B cell (primary cell): ENCODE measurements at places on chromosomes 11 and 22. TPM values are rescaled to one million over a fixed set of nuclear protein-coding genes. Genes with fewer than 3 reads are reported as not detected.

DNA sequence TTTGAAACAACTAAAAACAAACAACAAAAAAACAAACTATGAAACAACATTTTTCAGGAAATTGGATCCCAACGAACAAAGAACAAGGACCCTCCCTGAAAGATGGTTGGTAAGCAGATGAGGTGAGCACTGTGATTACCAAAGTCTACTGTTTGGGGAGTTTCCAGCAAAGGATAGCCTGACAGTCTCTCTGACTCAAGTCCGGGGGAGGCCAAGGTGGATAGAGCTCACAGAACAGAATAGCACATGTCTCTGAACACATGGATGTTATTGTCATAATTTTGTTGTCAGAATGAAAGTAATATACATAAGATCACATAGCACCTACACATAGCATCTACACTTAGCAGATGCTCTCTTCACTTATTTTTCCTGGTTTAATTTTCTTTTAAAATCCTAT lies 501.3 kb upstream of the TENM4 start:
- no peak for DNase-seq

DNA sequence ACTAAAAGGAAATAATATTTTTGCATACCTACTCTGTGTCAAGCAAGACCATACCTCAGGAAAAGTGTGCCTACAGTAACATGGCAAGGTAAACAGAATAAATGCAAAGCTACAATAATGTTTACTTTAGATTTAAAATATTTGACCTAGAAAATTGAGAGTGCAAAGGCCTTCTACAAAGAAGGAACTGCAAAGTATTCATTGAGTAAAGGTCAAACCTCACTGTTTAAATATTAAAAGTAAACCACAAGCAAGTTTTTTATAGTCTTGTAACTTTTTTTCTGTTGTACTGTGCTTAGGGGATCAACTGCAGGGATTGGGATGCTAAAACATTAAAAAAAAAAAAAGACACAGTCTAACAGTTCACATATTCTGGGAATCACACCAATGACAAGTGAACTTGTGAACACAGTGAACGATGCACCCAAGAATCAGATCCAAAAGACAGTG lies 48.8 kb downstream of the CWF19L2 start:
- DNase-seq: no peak

GRCh38 chr11:126452241-126453101 lies 97.0 kb downstream of the ST3GAL4 start:
- no peak for DNase-seq

- DNase-seq: no peak
These were observed 9.2 kb downstream of the CLCF1 start for GRCh38 chr11:67364169-67364568.

DNA sequence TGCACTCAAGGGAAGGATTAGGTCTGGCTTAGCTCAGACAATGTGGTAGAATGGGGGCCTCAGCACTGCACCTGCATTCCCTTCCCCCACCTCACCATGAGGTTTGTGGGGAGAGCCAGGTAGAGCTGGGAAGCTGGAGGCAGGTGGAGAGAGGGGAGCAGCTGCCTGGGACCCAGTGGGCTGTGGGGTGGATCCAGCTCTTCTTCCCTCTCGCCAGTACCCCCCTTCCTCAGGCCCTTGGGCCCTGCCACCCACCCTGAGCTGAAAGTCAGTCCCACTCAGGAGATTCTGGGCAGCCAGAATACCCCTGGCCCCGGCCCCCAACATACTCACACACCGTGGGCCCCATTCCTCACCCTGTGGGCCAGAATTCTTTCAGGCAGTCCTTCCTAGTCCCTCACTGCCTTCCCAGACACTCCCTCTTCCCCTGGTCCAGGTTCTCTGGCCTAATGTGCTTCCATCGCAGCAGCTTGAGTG lies 3.1 kb upstream of the POLD4 start:
- no peak for DNase-seq

DNA sequence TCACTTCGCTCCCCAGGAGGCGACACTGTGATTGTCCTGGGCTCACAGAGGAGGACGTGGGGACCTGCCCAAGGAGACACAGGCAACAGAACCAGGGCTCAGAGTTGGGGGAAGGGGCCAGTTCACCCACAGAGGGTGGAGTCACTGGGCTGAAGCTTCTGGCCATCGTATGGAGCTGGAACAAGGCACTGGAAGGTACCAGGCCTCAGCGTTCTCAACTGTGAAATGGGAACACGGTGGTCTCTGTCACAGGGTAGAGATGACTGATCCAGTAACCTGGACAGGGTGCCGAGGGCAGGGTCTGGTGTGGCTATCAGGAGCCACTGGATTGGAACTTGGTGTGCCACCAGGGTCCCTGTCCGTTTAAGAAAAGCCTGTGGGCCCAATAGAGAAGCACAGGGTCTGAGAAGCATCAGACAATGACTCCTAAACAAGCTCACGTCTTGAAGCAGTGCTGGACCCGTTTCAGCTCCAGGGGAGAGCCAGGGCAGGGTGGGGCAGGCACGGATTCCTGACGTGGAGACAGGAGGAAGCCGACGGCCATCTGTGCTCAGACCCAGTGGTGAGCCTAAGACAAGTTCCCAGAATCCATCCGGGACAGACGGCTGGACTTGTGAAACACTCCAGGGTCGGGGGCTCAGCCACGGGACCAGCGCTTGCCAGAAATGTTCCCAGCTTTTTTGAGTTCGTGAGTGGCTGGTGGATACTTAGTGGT lies 25.0 kb upstream of the KCNQ1OT1 start:
- no peak for DNase-seq

DNA sequence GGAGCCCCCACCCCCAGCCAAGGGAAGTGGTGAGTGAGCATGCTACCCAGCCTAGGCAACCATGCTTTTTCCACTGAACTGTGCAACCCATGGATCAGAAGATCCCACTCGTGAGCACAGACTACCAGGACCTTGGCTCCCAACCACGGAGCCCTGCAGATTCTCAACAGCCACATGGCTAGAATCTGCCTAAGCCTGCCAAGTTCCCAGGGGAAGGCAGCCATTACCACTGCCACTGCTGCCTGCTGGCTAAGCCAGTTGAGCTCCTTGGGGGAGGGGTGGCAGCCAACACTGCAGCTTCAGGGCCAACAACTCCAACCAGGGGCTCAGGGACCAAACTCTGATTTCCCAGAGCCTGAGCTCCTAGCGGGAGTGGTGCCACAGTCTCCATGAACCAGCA lies 195.8 kb downstream of the DLG2 start:
- no peak for DNase-seq

GRCh38 chr22:36758792-36759271 lies 17.1 kb downstream of the IFT27 start:
- no peak for DNase-seq

GRCh38 chr11:35084817-35085440 lies 54.0 kb upstream of the CD44 start:
- DNase-seq: no peak

DNA sequence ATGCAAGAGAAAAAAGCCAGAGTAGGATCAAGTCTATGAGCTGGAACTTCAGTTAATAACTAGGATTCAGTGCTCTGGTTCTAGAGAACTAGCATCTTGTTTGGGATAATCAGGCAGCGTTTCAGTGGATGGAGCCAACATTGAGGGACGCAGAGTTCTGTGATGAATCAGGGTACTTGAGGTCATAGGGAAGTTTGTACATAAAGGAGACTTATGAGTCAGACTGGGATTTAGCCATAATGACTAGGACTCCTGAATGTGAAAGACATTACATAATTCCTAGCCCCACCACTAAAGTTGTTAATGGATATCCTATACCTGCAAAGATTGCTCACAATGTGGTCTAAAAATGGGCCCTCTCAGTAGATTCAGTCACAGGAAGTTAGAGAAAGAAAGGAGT lies 6.8 kb downstream of the SLN start:
- no peak for DNase-seq

- DNase-seq: no peak
These were observed 18.4 kb downstream of the MAFF start for GRCh38 chr22:38220163-38220562.

DNA sequence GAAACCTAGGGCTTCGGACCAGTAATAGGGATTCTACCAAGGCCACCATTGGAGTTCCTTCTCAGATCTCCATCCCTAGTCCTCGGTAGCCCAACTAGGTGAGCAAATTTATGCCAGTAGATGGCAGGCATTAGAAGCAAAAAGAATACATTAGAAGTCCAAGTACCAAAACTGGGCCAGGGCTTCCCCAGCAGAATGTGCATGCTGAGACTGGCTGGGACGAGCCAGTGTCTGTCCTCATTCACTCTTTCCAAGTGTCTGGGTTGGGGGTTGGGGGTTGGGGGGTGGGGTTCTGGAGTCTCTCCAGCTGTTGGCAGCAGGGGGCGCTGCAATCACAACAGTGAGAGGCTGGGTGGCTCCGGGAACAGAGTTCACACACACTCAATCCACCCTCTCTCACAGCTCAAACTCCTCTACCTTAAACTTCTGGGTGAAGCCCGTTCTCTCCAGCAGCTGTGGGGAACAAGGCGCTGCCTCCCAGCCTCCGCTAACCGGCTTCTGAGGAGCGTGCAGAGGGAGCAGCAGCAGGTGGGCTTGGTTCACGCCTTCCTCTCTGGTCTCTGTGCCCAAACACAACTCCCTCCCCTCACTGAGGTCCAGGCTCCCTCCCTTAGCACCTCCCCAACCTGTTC lies 57.5 kb downstream of the BTG4 start:
- DNase-seq: no peak

- no peak for DNase-seq
These were observed 13.1 kb downstream of the CRY2 start for GRCh38 chr11:45860348-45860747.

GRCh38 chr11:18310800-18311340 lies 11.1 kb downstream of the HPS5 start:
- peak; percentile 45 for DNase-seq

DNA sequence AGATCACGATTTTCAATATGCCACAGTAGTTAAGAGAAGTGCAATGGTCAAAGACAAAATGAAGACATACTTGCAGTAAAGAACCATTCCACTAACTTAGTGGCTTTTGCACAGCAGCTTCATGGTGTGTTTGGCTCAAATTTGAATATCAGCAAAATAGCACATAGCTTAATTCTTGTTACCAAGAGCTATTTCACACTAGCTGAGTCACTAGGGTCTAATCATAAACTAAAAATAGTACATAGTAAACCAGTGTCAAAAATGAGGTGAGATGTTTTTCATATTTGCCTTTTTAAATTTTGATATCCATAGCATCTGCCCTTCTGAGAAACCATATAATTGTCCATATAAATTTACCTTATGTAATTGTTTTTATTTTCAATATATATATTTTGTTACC lies 325.0 kb upstream of the LUZP2 start:
- no peak for DNase-seq

- DNase-seq: no peak
These were observed 1.4 kb upstream of the TPP1 start for GRCh38 chr11:6620636-6621035.

DNA sequence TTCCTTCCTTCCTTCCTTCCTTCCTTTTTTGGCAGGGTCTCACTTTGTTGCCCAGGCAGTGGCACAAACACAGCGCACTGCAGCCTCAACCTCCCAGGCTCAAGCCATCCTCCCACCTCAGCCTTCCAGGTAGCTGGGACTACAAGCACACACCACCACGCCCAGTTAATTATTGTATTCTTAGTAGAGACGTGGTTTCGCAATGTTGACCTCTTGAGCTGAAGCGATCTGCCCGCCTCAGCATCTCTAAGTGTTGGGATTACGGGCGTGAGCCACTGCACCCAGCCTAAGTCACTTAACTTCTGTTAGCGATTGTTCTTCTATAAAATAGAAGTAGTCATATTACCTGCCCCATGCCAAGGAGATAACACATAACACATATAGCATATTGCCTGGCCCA lies 2.8 kb upstream of the SYTL2 start:
- DNase-seq: no peak

DNA sequence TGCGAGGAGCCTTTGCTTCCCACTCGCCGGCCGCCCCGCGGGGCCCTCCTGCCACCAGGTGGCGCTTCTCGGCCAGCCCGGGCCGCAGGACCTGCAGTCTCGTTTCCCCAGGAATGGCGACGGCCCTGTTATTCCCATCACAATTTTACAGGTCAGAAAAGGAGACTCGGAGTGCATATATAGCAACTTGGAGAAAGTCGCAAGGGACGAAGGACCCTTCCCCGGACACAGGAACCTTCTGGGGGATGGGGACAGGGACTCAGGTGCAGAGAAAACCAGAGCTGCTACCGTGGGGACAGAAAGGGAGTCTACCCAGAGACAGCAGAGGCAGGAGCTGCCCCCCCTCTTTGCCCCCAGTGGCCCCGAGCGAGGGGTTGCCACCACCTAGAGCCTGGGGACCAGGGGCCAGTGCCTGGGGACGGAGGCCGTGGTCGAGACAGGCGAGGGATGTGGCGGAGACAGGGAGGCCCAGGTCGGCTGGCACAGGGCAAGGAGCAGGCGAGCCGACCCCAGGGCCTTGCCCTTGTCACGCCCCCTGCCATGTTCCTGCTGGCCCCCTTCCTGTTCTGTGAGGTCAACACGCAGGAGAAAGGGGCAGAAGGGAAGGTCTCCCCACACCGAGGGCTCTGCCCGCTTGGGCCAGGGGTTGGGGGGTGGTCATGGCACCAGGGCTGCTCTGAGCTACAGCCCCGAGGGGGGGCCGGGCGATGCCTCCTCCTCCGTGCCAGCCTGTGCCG lies 3.5 kb upstream of the KRTAP5-6 start:
- peak; percentile 81 for DNase-seq

- no peak for DNase-seq
These were observed 57.5 kb upstream of the RBFOX2 start for GRCh38 chr22:36086170-36086490.

GRCh38 chr11:57815877-57816276 lies 54.3 kb downstream of the CTNND1 start:
- no peak for DNase-seq

DNA sequence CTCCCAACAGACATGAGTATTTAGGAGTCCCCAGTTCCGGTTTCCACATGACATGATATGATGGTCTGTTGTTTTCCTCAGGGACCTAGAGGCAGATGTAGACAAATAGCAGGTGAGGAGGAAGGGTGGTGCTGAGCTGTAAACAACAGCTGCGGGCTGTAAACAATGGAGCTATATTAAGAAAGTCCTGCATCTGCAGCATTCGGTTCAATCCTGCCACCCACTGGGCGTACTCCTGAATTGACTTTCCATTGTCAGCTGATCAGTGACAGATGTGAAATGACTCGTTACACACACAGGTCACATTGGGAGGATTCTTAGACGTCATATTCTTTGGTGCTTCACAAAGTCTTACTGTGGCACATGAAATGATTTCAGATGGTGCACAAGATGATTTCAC lies 26.8 kb upstream of the RAG1 start:
- DNase-seq: peak; percentile 21

APOC3 gene
- not detected in 2 replicates for polyA plus RNA-seq

FAT3 gene
- not detected in 2 replicates for polyA plus RNA-seq

ARFIP2 gene
- 54.5 and 88.1 TPM in 2 replicates for polyA plus RNA-seq

VPREB1 gene
- polyA plus RNA-seq: 1.2 TPM in 1 of 2 replicates, not detected in the other

OR51B4 gene
- 0.21 TPM in 1 of 2 replicates, not detected in the other for polyA plus RNA-seq

SMC1B gene
- not detected in 2 replicates for polyA plus RNA-seq

OR51B5 gene
- not detected in 2 replicates for polyA plus RNA-seq

ZNF214 gene
- polyA plus RNA-seq: not detected in 2 replicates

FAM227A gene
- polyA plus RNA-seq: 0.04 and 0.07 TPM in 2 replicates
